ENCODE measurements at places on chromosomes 5 and 9.

DNA sequence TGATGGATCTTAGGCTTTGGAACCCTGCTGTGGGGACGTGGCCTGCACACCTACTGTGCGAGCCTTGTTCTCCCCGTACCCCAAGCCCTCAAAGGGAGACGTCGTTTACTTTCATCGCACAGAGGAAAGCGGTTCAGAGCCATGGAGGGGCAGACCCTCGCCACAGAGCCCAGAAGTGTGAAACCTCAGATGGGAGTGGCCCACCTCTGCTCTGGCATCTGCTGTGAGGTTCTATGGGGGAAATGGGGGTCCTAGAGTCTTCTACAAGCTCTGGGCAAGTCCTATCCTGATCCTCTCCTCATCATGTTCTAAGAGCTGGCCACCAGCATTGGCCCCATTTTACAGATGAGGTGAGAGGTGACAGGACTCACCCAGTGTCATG is 3.7 kb upstream of the RNF44 start:
- DNase-seq: no peak

- no peak for DNase-seq
These were observed 43.2 kb downstream of the WWC1 start for GRCh38 chr5:168334695-168335094.

DNA sequence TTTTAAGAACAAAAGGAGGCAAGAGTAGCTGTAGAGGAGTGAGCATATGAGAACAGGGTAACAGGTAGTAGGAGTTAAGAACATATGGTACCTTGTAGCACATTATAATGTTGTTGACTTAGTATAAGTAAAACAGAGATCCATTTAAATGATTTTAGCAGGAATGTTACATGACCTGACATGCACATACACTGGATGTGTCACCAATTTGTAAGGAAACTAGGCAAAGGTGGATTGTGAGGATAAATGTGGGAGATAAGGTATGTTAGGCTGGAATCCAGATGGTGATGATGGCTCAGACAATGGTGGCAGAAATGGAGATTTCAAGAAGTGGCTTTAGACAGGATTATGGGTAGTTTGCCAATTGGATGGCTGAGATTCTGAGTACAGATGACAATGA is 443.1 kb upstream of the DAB2 start:
- no peak for DNase-seq

DNA sequence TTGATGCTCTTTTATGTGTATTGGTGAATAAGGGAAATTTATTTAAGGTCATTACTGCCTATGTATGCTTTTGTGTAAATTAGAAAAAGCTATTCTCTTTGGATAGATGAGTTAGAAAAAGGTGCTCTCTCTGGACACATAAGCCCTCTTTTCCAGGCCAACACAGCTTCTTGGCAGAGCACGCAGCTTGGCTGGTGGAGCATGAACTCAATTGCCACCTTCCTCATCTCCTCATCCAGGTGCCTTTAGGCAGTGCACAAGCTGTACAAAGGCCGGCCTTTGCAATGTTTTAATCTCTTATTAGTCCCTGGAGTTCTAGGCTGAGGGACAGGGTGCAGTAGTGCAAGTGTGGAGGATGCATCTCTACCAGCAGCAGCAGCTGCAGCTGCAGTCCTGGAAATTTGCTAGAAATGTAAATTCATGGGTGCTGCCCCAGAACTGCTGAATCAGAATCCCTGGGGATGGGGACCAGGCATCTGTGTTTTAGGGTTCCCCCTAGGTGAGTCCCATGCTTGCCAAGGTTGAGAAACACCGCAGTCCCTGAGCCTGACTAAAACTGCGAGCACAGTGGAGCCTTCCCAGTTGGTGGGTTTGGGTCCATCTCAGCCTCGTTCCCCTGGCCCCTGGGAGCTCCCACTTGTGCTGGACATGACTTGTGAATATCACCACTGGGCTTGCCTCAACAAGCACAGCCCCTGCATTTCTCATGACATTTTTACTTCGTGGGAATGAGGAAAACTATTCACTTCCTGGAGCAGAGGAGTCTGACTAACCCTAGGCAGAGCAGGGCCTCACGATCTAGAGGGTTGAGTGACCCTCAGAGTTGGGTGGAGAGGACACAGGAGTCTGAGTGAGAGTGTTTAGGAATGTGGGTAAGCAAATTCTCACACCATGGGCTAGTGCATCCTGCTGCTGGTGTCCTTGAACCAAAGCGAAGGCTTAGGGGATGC is 272.3 kb downstream of the ZSWIM6 start:
- DNase-seq: no peak

- no peak for DNase-seq
These were observed 1879.9 kb upstream of the ACO1 start for GRCh38 chr9:30504502-30504905.

DNA sequence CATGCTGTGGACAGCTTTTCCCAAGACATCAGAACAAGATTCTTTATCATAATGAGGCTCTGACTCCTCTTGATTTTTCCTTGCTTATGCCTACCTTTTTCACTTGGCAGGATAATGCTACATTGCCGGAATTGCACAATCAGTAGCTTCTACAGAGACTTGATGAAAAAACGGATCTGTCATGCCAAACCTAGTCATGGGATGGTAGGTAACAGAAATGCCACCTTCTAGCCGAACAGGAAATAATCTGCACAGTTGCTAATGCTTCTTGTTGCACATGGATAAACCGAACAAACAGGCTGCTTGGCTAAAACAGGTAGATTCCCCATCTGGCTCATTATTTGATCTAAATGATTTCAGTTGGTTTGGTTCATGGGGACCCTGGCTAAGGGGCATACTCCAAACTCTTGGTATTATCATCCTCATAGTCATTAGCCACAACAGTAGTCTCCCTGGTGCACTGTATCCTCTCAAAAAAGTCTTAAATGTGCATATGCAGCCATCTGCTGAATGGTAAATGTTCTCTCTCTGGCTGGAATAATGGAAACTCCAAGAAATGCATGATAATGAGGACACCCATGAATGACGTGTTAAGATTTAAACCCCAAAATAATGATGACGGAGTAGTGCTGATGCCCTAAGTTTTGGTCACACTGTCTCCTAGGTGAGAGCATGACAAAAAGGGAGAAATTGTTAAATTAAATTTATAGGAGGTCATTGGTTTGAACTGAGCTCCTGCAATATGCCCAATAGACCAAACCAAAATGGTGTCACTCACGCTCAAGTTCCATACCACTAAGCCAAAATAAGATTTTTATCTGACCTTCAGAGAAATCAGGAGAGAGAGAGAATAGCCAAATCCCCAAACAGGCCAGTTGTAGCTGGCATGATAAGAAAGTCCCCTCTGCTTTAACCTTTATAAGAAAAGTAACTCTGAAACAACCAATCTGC is 47.0 kb downstream of the RAPGEF1 start:
- no peak for DNase-seq

- no peak for DNase-seq
These were observed 700 bp downstream of the SKP2 start for GRCh38 chr5:36152324-36153297.

GRCh38 chr9:134800791-134801339 is 79.7 kb upstream of the FCN2 start:
- DNase-seq: no peak

GRCh38 chr5:95142145-95142544 is 142.7 kb downstream of the MCTP1 start:
- DNase-seq: no peak

GRCh38 chr5:140258016-140258415 is 44.9 kb downstream of the PFDN1 start:
- DNase-seq: no peak

DNA sequence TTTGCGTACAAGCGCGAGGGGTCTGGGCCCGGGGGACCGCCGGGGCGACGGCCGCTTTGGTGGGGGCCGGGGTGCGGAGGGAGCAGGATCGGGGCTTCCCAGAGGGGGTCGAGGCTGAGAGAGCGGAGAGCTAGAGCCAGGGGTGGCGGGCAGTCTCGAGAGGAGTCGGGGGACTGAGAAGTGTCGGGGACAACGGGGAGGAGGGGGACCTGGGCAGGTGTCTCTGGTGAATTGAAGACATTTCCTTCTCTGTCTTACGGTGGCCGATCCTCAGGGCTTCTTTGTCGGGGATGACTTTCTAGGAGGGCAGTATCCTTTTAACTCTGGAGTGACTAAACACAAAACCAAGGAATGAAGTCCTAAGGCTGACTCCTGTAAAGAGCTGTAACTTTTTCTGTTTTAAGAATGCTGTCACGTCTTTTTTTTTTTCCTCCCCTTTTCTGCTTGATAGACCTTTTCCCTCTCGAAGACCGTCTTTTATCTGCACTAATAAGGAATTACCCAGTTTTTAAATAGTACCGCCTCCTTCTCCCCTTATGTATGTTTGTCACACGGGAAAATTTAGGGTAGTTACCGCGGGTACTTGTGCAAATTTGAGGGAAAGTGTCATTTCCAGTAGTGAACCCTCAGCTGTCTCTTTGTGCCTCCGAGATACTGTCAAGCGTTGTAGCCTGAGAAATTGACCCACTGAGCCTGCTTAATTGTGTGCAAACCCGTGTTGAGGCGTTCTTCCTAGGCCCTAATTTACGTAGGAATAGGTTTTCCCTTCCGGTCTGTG is 822 bp downstream of the DENND4C start:
- peak; percentile 65 for DNase-seq

DNA sequence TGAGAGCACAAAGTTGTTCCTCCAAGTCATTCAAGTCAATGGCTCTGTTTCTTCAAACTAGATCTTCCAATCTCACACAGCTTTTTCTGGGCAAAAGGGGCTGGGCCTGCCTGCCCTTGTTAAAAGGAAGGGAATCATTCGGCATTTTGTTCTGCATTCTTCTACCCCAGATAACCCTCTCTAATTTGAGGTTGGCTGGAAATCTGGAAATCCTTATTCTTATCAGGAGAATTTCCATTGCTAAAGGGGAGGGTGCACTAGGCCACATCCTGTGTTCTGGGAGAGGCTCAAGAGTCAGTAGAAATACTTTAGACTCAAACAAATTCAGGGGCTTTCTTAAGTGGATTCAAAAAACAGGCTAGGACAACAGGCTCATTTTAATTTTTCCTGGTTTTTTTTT is 384.7 kb upstream of the ZNF462 start:
- DNase-seq: no peak

DNA sequence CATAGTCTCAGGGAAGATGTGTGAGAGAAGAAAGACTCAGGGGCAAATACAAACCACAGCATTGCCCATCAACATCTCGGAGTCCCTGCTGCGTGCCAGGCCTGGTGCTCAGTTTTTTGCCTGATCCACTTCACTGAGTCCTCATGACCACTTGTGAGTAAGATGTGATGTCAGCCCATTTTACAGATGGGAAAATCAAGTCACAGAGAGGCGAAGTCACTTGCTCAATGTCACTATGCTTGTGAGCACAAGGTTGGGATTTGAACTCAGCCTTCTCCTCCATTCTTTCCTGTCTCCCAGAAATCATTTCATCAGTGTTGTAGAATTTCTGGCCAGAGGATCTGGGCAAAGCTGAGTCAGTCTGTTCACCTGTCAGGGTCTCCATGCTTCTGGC is 34.6 kb upstream of the PSD2 start:
- no peak for DNase-seq

DNA sequence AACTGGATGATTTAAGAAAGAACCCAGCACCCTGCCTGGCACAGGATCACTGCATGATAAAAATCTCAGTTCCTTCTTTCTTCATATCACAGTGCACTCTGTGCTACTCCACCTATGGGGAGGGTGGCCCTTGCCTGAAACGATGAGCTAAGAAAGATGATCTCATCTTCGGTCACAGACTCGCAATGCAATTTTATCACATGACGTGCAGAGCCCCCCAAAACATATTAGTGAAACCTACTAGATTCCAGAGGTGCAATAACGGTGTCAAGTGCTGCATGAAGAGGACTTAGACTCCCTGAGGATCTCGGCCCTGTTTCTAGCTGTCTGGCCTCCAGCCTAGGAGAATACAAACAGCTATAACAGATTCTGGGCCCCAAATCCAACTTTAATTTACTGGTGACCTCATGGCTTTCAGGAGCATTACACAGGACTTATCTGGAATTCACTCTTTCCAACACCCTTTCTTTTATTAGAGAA is 104.0 kb downstream of the EBF1 start:
- no peak for DNase-seq

- DNase-seq: no peak
These were observed 132.4 kb downstream of the TLE1 start for GRCh38 chr9:81556923-81557322.

GRCh38 chr9:94801234-94801633 is 74.7 kb downstream of the AOPEP start:
- no peak for DNase-seq

DNA sequence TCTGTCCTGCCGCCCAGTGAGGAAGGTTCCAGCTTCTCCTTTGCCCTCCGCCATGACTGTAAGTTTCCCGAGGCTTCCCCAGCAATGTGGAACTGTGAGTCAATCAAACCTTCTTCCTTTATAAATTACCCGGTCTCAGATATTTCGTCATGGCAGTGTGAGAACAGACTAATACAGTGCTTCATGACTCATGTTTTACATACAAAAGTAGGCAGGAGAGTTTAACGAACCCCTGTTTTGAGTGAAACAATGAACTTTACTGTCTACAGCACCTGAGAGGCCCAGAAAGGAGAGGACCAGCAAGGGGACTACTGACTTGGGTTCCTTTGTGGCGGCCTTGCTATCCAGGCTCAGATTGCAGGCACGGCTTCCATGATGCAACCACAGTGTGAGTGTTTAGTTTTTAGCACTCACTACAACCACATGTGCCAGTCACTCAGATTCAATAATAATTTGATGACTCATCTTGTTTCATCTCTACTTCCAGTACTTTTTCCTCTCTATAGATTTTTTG is 139.1 kb upstream of the CLINT1 start:
- no peak for DNase-seq

- peak; percentile 31 for DNase-seq
These were observed 6.2 kb downstream of the TENT4A start for GRCh38 chr5:6719417-6719816.

Data from NAMALWA (cell line).